Erythroblast (primary cell): ENCODE measurements at places on chromosomes 11 and 22.

DNA sequence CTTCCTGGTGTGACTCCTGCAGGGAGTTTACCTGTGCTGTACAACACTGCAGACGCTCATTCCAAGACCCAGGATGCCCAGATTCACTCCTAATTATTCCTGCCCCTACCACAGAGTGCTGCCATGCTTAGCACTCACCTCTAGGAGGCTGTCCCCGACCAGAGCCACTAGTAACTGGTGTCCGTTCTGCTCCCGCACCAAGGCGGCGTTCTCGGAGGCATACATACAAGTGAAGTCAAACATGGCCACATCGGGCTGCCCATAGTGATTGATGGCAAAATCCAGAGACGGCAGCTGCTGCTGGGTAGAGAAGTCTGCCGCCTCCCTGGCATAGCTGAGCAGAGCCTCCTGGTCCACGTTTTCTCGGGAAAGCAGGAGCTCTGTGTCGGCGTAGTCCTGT is 122.3 kb upstream of the BID start:
- no peak for DNase-seq

DNA sequence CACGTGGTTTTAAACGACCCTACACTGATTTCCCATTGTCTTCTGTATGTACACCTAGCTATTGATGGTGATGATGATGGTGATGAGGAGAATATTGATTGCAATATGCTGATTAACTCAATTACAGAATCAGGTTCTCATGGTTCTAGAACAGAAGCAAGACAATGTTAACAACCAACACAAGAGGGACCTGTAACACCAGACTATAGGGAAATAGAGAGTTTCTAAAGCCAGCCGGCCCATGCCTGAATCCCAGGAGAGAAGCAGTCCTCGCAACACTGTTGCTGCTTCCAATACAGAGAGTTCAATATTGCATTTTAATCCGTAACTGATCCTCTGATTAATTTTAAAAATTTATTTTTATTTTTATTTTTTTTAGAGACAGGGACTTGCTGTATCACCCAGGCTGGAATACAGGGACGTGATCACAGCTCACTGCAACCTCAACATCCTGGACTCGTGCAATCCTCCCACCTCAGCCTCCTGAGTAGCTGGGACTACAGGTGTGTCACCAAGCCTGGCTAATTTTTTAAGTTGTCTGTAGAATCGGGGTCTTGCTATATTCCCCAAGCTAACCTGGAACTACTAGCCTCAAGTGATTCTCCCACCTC is 22.2 kb upstream of the UBASH3B start:
- peak; percentile 15 for DNase-seq

GRCh38 chr22:50734343-50734771 is 3.6 kb upstream of the ACR start:
- no peak for DNase-seq

DNA sequence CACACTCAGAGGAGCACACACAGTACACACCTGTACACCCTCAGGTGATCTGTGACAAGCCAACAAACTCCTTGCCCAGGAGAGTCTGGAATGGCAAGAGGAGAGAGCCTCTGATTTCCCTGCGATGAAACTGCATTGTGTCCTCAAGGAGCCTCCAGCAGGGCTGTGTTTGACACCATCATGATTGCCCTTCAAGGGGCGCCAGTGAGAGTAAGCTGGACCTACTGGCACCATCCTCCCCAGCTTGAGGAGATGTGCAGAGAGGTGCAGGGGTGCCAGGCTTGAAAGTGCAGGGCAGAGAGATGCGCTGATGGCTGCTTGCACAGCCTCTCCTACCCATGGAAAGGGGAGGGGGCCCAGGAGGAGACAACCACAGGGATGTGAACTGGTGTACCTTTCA is 188.8 kb upstream of the CADM1 start:
- DNase-seq: no peak

GRCh38 chr22:20403779-20404140 is 9.8 kb downstream of the ZNF74 start:
- DNase-seq: no peak

GRCh38 chr11:121270001-121270678 is 22.4 kb upstream of the SC5D start:
- no peak for DNase-seq

GRCh38 chr22:46165977-46166376 is 15.7 kb downstream of the PPARA start:
- no peak for DNase-seq

- DNase-seq: no peak
Observed at GRCh38 chr11:2265396-2265795, 5.0 kb downstream of the ASCL2 start.

DNA sequence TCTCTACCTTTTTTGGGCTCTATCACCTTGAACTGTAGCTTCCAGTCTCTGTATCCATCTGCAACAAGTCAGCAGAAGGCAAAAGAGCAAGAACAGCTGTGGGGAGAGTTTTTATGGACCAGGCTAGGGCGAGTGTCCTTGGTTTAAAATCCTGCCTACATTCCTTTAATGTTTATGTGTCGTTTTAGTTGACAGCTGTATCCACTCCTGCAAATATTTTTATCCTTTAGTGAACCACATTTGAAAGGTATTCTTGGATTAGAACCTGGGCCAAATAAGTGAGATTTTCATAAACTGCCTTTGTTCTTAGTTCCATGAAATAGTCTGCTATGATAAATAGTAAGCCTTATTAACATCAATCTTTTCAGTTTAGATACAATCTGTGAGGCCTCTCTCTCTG is 712.2 kb downstream of the ETS1 start:
- no peak for DNase-seq

DNA sequence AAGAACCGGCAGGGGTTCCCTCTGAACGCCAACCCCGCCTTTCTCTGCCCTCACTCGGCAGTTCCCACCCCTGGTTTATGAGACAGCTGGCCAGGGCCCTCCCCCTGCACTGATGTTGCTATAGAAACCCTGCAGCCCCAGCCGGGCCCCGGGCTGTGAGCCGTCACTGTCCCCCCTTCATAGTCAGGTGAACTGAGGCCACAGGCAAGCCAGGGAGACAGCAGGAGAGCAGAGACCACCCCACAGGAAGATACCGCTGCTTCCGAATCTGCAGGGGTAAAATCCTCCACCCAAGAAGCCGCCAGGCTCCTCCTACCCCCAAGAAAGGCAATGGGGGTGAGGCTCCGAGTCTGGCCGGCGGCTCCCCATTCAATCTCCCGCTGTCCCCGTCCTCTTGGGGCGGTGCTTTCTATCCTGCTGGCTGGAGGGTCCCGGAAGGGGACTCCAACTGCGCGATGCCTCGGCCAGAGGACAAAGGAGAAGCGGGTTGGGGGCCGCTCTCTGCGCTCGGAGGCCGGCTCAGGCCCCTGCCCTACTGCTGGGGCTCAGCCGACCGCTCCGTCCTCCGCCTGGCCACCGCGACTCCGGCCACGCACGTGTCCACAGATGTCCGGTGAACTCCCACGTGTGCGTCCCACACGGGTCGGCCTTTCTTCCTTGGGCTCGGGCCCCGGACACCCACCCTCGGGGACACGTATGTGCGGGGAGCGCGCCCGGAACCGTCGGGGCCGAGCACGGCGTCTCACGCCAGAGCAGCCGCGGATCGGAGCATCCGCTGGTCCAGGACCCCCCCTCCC is 587 bp downstream of the SLC25A22 start:
- DNase-seq: peak; percentile 78

DNA sequence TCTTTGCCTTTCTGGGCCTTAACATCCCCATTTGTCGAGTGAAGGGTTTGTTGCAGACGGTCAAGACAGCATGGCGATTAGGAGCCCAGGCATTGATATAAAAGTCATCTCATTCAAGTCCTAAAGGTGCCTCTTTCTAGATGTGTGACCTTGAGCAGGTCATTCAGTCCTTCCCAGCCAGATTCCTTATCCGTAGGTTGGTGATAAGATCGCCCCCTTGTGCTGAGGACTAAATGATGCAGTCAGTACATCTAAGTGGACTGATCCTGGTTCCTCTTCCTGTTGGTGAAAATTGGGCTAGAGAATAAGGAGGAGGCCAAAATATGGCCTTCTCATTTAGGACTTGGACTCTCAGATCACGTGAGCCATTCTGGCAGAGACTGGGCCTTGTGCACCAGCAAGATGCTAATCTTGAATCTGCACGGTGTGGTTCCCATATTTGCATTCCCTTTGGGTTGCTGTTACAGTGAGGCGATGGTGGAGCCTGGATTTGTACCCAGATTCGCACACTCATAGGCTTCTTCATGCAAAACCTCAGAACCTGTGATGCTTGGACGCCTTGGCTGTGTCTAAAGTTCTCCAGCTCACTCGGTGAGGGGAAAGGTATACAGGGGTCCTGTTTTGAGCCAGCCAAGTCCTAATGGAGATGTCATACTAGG is 156.8 kb downstream of the MYO18B start:
- DNase-seq: peak; percentile 9

- no peak for DNase-seq
Observed at GRCh38 chr11:3156661-3157311, 8.3 kb downstream of the OSBPL5 start.

GRCh38 chr11:126115816-126116331 is 53.2 kb upstream of the CDON start:
- no peak for DNase-seq

GRCh38 chr11:66653123-66653522 is 14.6 kb downstream of the RBM4 start:
- DNase-seq: peak; percentile 22

DNA sequence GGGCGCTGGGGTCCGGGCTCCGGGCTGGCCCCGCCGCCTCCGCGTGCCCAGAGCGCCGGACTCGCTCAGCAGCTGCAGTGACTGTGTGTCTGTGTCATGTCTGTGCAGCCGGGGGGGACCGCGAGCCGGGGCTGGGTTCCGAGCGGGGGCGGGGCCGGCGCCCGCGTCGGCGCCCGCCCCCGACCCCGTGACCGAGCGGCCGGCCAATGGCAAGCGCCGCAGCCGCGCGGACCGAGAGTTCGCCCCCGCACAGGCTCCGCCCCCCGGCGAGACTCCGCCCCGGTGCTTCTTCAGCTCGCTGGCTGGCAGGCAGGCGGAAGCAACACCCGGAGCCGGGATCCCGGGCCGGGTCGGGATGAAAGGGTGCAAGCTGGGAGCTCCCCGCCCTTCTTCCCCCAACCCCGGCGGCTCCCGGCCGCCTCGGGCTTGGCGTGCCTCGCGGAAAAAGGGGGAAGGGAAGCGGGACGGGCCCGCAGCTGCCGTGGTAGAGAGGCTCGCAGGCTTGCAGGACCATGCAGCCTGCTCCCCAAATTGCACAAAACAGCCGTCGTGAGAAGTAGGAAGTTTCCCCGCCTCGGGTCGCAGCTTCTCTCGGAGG is 750 bp upstream of the LARGE1 start:
- DNase-seq: peak; percentile 85

- DNase-seq: no peak
Observed at GRCh38 chr11:1236316-1237127, 13.7 kb downstream of the MUC5B start.

GRCh38 chr11:33362051-33362910 is 105.1 kb downstream of the HIPK3 start:
- peak; percentile 71 for DNase-seq

- DNase-seq: no peak
Observed at GRCh38 chr11:94734563-94735275, 33.4 kb upstream of the AMOTL1 start.

DNA sequence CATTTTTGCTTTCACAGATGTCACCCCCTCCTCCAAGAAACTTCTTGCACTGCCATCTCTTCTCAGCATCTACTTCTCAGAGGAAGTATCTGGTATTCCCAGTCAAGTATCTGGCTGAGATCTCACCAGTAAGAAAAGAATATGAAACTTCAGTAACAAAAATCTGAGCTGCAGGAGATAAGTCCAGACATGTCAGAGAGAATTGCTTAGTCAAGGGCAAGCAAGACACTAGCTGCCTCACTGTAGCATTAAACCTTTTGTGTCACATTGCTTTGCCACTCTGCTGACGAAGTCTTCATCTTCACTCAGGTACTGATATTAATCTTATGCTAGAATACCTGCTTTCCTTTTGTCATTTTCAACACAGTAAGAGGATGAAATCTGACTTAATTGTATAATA is 70.6 kb upstream of the ZC3H12C start:
- no peak for DNase-seq

- DNase-seq: no peak
Observed at GRCh38 chr22:19824212-19824925, 30.3 kb downstream of the GNB1L start.

DNA sequence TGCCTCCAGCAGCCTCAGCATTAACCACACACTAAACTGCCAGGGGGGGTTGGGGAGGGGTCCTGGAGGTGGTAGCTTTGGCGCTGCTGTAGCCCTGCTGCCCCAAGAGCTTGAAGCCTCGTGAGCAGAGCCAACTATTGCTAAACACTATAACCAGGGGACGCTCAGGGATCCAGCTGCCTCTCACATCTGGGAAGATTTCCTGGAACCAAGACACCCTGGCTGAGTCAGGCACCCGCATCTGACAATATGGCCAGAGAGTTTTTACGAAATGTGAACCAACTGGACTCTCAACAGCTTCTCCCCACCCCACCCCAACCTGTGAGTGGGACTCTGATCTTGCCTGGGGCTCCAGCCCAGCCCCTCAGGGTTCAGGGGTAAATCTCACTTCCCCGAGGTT is 14.3 kb downstream of the C1QTNF6 start:
- DNase-seq: no peak

DNA sequence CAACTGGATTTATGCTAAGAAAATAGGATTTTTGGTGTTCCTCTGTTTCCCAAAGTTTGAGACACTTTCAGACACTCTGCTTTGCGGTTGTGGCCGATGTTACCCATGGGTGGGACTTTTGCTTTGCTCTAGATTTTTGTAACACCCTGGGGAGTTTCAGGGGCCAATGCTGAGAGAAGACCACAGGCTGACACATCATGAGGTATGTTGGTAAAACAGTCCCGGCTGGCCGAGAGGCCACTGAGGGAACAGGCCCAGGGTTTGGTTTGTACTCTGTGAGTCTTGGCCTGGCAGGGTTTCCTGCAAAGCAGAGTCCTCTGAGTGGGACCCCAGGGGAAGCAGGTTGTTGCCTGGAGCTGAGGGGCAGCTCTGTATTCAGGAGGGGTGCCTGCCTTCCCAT is 78.5 kb upstream of the PITPNB start:
- DNase-seq: no peak

DNA sequence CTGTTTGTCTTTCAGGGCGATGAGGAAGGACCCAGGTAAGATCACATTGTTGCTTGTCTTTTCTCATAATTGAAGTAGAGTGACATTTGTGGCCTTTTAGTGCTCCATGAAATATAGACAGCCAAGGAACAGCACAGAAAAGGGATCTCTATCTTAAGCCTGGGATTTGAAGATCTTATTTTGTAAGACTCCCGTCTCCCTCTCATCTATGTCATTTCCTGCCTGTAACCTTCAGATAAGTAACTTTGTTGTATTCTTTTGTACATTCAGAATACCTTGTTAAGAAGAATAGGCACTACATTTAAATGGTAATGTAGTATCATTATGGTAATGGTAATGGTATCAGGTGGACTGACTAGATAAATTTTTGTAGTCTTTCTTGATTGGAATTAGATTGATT is 72.8 kb downstream of the TRIM44 start:
- DNase-seq: no peak

DNA sequence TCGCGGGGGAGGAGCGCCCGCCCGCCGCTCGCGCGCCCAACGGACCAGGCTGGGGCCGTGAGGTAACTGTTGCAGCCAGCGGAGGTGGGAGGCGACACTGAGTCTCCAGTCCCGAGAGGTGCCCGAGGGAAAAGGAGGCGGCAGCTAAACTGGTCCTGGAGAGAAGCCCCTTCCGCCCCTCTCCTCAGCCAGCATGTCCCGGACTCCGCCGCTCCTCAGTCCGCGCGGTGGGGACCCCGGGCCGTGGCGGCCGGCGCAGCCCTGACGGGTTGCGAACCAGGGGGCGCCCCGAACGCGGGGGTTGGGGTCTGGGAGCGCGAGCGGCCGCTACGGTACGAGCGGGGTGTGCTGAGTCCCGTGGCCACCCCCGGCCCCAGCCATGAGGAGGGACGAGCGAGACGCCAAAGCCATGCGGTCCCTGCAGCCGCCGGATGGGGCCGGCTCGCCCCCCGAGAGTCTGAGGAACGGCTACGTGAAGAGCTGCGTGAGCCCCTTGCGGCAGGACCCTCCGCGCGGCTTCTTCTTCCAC is at the start of gene PDE3B:
TSS of gene PDE3B (plus strand) at position 108 of the 529 bp plus-strand sequence. CDS start at position 380, 272 bp downstream.
- peak; percentile 93 for DNase-seq
